ENCODE measurements at places on chromosomes 2 and 18.

- peak; percentile 95 for DNase-seq
Observed at GRCh38 chr2:95207111-95207961, at the start of gene ZNF892. TSS of gene ZNF892 (plus strand) at chr2:95207521. CDS start at chr2:95207816, 295 bp downstream.

- DNase-seq, result no peak
Observed at GRCh38 chr18:47899107-47899840, 31.2 kb downstream of the SMAD2 start.

DNA sequence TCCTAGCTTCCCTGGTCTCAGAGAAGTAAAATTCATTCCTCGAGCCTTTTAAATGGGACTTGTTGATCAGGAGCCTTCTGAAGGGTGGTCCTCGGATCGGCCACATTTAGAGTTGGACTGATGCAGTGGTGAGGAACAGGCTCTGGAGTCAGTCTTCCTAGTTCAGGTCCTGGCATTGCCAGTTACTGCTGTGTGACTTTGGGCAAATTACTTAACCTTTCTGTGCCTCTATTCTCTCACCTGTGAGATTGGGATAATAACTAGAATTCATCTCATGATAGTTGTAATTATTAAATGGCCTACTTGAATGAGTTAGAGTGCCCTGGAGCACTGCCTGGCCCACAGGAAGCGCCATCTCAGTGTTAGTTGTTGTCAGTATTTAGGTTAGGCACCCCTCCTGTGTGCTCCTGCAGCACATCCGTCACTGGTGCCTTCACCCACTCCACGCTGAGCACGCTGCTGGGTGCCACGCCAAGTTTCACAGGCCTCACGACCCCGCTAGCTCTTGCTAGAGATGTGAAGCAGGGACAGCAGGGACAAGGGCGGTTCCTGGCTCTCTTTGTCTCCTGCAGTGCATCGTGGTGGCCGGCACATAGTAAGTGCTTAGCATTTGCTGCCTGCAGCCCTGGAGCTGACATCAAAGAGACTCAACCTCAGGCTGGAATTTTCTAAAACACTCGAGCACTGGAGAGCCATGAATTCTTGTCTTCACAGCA lies 122.9 kb downstream of the FAM210A start:
- DNase-seq, result no peak

DNA sequence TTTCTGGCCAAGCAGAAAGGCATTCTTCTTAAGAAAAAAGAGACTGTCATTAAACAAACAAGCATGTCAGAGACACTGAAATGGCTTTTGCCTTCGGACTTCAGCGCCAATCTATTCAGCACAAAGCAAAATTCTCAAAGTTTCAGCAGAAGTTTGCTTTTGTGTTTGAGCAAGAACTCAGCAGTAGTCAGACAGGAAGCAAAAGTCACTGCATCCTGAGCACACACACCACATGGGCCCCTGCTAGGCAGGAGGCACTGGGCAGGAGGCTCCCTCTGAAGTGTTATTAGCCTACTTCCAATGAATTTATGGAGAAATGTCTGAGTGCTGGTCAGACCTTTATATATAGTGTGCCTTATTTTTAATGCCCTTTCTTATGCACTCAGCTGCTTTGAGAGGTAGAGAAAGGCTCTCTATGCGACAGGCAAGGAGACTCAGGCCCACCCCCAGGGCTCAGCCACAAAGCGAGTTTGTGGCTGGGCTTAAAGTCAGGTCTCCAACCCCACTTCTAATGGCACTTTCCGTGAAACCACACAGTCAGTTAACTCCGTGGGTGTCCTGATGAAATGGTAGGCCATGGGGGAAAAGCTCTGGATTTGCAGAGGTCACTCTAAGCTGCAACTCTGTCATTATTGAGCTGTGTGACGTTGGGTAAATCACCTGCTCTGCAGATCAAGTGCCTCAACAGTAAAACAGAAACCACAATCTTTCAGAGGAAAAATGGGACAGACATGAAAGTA lies 161.0 kb upstream of the TMEM200C start:
- DNase-seq, result peak; percentile 73

DNA sequence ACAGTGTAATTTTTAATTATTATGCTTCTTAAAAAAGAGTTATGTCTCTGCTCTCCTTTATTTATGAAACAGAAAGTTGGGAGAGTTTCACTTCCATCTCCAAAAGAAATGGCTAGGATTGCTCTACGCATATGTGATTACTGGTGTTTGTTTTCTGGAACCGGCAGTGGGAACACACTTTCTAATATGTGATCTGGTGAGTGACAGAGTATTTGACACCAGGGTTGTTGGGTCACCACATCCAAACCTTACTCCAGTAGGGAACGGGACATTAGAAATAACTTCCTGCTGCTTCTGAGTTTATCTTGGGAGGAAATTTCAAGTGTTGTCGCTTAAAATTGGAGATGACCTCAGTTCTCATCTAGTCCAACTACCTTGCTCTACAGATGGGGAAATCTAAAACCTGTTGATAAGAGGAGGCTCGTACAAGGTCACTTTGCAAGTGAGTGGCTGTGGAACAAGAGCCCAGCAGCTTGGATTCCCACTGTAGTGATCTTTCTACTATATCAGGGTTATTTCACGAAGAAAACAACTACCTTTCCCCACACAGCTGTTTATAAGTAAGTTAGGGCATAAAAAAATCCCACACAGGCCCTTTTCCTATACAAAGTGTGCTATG lies 108.5 kb downstream of the TTC32 start:
- no peak for DNase-seq

GRCh38 chr2:10476723-10477442 lies 28.8 kb upstream of the ODC1 start:
- DNase-seq, result no peak

All from kidney tubule cell (primary cell).